ENCODE measurements at places on chromosomes 16 and 17.
A peak's percentile ranks its signal among the peaks of the same experiment; 100 is the strongest.

DNA sequence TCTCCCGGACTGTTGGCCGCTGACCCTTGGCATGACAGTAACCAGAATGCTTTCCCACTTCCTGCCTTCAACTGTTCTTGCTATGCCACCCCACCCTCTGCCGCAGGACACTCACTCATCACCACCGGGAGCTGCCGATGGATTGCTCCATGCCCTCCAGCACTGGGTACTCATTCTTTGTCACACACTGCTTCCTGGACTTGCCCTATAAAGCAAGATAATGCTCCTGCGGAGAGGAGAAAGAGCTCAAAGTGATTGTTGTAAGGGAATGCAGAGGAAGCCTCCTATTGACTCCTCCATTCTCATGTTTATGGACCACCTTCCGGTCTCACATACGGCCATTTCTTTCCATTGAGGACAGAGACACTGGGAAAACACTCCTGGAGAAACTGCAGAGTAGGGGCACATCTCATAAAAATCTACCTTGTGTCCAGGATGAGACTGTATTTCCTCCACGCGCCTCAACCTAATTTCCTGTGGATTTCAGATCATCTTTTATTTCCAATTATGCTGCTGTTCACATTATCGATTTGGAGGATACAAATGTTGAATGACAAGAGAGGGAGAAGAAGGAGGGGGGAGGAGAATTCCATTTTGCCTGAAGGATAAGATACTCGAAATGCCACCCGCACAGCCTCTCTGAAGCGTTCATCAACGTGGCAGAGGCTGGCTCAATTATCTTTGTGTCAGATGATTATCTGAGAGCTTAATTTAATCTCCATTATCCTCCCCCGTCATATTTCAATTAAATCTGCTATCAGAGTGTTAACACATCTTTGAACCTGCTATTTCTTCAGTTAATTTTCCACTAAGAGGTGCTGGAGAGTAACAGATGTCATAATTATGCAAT lies 486.1 kb upstream of the SALL1 start:
- H3K27me3 ChIP-seq: no peaks in the 10 kb centered on the region
- no peaks in the 10 kb centered on the region for H3K36me3 ChIP-seq
- peak overlapping the region; percentile 85 for H3K27ac ChIP-seq
- peak overlapping the region; percentile 20 for H3K4me3 ChIP-seq

DNA sequence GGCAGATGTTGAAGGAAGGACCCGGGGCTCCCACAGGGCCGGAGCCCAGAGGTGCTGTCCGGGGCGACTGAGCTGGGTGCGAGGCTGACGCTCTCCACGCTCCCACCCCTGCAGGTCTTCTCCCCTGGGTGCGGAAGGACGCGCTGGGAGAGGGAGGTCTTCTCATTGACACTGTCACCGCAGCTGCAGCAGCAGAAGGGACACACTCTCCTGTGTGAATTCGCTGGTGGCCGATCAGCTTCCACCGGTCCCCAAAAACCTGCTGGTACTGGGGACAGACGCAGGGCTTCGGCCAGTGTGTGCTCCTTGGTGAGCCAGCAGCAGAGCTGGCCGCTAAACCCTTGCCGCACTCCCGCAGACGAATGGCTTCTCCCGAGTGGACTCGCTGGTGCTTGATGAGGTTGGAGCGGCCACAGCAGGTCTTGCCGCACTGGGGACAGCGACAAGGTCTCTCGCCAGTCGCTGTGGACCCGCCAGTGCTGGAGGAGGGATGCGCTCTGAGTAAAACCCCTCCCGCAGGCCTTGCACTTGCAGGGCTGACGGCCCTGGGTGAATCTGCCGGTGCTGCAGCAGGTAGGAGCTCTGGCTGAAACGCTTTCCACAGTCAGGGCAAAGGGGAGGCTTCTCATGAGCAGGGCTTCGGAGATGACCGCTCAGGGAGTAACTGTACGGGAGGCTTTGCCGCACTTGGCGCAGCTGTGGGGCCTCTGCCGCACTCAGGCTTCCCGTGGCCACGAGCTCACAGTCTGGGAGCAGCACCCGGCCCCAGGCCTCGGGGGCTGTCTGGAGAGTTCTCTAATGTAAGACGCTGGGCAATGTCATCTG lies 6.2 kb downstream of the ZNF843 start:
- DNase-seq: no peak
- no peaks in the 10 kb centered on the region for H3K36me3 ChIP-seq
- no peak overlapping the region for H3K4me3 ChIP-seq
- no peaks in the 10 kb centered on the region for H3K27me3 ChIP-seq
- H3K27ac ChIP-seq: no peak overlapping the region
- no peaks in the 10 kb centered on the region for H3K4me1 ChIP-seq

DNA sequence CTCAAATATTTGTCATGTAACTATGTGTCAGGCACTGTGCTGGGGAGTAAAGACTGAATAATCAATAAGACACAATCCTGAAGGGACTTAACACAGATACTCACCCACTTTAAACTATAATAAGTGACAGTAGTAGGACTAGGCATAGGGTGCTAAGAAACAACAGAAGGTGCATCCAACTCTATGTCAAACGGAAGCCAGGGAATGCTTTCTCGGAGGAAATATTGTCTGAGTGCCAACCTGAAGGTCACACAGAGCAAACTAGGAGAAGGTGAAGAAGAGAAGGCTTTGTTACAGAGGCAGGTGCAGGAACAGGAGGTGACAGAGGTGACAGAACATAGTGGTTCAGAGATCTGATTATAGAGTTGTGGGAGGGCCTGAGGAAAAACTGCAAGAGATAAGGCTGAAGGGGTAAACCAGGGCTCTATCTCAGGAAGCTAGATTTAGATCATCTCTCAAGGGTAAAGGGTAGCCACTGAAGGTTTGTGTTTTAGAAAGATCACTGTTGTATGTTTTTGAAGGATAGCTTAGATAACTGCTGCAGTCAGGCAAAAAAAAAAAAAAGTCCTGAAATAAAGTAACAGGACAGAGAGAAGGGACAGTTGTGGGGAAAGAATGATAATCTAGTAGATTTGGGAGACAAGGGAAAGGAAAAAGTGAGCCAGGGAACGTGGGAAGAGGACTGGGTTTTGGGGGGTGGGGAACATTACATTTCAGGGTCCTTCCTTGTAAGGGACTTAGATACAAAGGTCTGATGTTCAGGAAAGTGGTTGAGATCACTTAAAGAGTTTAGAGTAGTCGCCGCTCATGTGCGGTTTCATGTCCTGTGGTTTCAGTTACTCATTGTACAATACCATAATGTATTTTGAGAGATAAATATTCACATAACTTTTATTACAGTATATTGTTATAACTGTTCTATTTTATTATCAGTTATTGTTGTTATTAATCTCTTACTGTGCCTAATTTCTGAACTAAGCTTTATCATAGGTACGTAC lies 85.6 kb upstream of the NETO2 start:
- no peaks in the 10 kb centered on the region for H3K36me3 ChIP-seq
- H3K4me3 ChIP-seq: no peak overlapping the region
- H3K4me1 ChIP-seq: no peaks in the 10 kb centered on the region
- DNase-seq: no peak

DNA sequence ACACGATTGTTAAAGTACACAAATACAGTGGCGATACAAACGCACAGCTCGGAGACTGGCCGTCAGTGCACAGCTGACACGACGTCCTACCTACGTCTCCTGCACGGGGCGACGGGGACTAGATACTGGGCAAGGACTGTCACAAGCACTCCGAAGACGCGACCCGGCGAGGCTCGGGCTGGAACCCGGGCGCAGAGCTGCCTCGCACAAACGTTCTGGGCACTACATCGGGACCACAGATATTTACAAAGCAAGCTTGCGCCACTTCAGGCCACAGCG lies 13.8 kb downstream of the SLC16A3 start:
- no peaks in the 10 kb centered on the region for H3K27me3 ChIP-seq
- no peak for DNase-seq
- H3K4me3 ChIP-seq: no peak overlapping the region
- peak overlapping the region; percentile 56 for H3K27ac ChIP-seq
- peaks cover 54% of the 10 kb centered on the region for H3K36me3 ChIP-seq
- peaks cover 64% of the 10 kb centered on the region for H3K4me1 ChIP-seq

DNA sequence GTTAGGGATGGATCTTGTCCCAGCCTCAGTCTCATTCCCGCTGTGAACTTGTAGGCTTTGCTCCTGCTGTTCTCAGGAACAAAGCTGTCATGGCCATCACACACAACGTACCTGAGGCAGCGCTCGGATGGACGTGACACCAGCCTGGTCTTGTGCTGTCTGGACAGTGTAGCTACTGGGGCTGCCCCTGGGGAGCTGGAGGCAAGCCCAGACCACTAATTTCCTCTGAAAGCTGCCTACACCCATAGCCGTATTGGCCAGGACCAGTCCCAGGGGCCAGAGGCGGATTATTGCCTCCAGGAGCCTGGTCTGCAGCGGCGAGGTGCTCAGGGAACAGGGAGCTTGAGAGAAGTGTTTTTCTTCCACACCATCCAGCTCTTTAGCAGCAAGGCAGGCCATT lies 11.7 kb downstream of the ZNHIT3 start:
- no peak for DNase-seq
- no peaks in the 10 kb centered on the region for H3K27me3 ChIP-seq
- H3K4me3 ChIP-seq: no peak overlapping the region
- no peak overlapping the region for H3K27ac ChIP-seq

GRCh38 chr16:49513040-49513439 lies 139.4 kb downstream of the C16orf78 start:
- H3K27me3 ChIP-seq: no peaks in the 10 kb centered on the region
- no peak overlapping the region for H3K27ac ChIP-seq
- no peaks in the 10 kb centered on the region for H3K36me3 ChIP-seq
- peak; percentile 25 for DNase-seq
- H3K4me1 ChIP-seq: peaks cover 4% of the 10 kb centered on the region

GRCh38 chr17:81385320-81386111 lies 9.7 kb upstream of the BAHCC1 start:
- H3K27me3 ChIP-seq: no peaks in the 10 kb centered on the region
- peaks cover under 1% of the 10 kb centered on the region for H3K36me3 ChIP-seq
- peaks cover 42% of the 10 kb centered on the region for H3K4me1 ChIP-seq
- no peak for DNase-seq
- H3K4me3 ChIP-seq: no peak overlapping the region

DNA sequence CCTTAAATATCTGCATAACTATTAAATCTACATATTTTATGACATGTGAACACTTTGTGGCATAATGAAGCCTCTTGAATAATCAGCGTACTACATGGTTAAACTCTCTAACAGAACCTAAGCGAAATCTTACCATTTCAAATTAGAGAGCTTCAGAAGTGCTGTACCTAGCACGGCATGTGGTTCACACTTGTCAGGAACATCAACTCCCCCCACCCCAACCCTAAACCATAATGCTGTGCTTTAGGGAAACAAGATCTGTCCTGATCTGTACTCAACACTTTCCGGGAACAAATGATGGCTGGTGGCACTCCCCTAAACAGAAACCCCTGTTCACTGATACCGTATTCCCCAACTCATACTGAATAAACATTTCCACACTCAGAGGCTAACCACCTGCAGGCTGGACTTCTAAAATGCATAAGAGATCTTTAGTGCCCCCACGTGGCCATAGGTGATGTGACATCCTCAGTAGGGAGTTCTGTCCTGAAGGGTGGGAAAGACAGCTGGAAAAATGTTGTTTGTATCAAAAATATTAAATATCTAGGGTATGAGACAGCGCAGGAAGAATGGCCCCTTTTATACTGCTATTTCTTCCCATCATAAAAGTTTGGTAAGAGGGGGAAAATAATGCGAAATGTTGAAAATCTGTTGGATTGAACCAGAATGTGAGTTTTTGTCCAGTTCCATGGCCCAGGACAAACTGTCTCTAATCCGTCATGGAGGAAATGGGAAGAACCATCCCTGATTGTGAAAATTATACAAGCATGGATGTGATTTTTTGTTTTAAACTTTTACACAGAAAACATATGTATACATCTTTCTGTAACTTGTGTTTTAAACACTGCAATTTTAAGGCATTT lies 88.6 kb downstream of the USP31 start:
- H3K27me3 ChIP-seq: no peaks in the 10 kb centered on the region
- H3K36me3 ChIP-seq: no peaks in the 10 kb centered on the region
- H3K4me1 ChIP-seq: no peaks in the 10 kb centered on the region
- no peak overlapping the region for H3K27ac ChIP-seq
- H3K4me3 ChIP-seq: no peak overlapping the region

DNA sequence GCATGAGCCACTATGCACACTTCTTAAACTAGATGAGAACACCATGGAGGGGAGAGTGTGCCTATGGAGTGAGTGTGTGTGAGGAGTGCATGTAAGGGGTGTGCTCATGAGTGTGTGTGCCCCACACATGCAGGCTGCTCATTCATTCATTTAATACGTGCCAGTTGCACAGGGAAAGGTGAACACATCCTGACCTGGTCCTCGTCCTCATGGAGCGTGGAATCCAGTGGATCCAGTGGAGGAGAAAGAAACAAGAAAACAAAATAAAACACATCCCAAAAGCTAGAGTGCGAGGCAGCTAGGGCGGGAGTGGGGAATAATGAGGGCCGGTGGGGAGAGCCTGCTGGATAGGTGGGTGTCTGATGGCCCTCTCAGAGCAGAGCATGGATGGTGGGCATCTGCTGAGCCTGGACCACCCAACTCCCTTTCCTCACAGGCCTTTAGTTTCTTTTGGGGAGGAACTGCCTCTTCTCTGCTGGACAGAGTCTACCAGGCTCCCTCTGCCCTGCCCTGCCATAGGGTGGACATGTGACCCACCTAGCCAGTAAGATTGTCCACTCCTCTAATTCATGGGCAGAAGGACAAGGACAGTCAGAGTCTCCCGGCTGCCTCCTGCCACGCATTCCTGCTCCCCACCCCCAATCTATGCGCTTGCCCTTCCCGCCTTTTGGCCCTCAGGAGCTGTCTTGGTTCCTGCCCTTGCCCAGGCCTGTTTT lies 204.3 kb downstream of the RAB11FIP4 start:
- no peak overlapping the region for H3K27ac ChIP-seq
- DNase-seq: no peak
- H3K27me3 ChIP-seq: no peaks in the 10 kb centered on the region
- no peaks in the 10 kb centered on the region for H3K4me1 ChIP-seq
- H3K4me3 ChIP-seq: no peak overlapping the region
- H3K36me3 ChIP-seq: no peaks in the 10 kb centered on the region
